ENCODE measurements at places on chromosomes 3 and 15.
A peak's percentile ranks its signal among the peaks of the same experiment; 100 is the strongest.

DNA sequence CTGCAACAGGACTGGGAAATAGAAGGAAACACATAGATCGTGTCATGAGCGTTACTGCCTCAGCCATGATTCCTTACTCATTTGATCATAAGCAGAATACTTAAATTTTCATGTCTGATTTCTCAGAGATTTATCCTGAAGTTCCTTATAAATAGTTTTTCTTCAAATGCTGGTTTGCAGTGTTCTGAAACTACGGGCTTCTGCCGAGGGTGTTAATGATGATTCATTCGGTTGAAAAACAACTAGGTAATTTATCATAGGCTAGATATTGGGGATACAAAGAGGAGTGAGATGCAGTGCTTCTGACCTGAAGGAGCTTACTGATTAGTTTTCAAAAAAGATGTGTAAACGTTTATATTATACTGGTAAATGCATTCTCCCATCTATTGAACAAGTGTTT, 428.9 kb downstream of the NLGN1 start:
- DNase-seq: no peak

DNA sequence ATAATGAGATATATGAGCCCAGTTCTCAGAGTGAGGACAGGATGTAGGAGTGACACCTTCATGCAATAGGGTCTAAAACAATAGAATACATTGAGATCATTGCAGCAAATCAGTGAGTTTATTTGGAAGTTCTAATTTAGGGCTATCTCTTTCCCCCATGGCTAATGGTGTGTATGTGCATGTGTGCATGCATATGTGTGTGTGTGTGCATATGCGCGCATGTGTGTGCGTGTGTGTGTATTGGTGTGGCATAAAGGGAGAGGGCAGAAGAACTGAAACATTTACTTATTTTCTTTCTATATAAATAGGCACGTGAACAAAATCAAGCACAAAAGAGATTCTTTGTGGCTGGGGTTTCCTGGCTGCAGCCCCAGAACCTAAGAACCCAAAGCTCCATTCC, 115.7 kb upstream of the VEPH1 start:
- DNase-seq: no peak

- DNase-seq: no peak
Measured at GRCh38 chr3:184155644-184156521, 706 bp downstream of the DVL3 start.

- DNase-seq: no peak
Measured at GRCh38 chr3:88712552-88712951, 394.9 kb upstream of the EPHA3 start.

GRCh38 chr15:50653156-50653743, 33.3 kb downstream of the TRPM7 start:
- DNase-seq: no peak

GRCh38 chr15:101489599-101490407, at the start of gene PCSK6:
TSS of gene PCSK6 (minus strand) at chr15:101489707. CDS start at chr15:101489670, 37 bp downstream.
- DNase-seq: peak; percentile 27

GRCh38 chr3:155737844-155738460, 6.9 kb downstream of the PLCH1 start:
- no peak for DNase-seq

DNA sequence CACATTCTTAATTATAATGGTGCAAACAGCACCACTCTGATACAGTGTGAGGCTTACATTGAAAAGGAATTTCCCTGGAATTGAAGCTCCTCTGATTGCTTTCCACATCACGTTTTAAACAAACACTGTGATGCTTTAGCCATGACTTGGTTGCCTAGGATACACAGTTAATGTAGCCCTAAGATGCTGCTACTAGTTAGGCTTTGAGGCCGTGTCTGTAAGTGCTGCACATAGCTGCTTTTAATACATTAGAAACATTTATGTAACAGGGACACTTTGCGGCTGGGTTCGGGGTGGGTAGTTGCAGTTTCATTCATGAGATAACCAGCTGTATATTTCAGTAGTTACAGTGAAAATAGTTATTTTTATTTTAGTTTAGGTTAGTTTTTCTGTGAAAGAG, 334.7 kb downstream of the NLGN1 start:
- DNase-seq: no peak

DNA sequence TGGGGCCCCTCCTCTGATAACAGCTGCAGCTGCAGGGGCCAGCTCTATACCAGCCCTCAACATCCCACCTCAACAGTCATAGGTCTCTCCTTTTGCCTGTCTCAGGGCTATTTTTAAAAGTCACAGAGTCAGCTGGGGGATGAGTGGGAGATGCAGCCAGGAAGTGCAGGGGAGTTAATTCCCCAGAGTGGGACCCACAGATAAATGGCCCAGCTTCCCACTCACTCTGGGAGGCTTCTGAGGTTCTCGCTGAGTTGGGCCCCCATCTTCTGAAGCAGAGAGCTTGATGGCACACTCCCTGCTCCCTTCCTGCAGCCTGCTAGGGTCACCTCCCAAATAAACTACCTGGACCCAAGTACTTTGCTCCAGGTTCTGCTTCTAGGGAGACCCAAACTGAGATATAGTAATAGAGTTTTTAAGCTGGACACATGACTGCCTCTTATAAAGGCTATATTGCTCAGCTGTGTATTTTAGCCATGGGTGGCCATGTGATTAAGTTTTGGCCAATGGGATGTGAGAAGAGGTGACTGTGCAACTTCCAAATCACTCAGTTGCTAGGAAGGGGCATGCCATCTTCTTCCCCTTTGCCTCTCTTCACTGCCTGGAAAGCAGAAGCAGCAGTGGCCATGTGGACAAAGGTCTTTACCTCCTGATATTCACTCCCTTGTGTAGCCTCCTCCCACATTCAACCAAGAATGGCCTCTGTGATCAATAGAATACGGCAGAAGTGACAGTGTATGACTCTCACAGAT, 15.5 kb upstream of the VIPR1 start:
- DNase-seq: no peak

DNA sequence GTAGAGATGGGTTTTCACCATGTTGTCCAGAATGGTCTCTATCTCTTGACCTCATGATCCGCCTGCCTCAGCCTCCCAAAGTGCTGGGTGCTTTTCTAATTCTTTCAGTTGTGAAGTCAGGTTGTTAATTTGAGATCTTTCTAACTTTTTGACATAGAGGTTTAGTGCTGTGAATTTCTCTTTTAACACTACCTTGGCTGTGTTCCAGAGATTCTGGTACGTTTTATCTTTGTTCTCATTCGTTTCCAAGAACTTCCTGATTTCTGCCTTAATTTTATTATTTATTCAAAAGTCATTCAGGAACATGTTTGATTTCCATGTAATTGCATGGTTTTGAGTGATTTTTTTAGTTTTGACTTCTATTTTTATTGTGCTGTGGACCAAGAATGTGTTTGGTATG, 63.5 kb upstream of the CCDC54 start:
- DNase-seq: no peak

GRCh38 chr15:50057196-50057595, 61.8 kb downstream of the ATP8B4 start:
- DNase-seq: no peak

DNA sequence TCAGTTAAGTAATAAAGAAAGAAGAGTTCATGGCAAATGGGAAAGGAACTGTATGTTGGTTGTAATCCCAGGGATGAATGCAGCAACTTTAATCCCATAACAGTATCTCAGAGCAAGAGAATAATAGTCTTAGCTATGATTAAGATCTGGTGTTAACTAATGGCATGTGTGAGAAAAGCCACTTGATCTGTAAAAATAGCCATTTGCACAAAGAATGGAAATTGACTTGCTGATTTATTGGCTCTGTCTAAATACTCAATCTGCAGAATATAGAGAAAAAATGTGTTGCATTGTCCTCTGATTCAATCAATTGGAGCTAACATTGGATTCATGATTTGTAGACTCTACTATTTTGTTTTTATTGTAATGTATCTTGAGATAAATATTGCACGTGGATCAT, 987.0 kb downstream of the NSUN3 start:
- no peak for DNase-seq

- DNase-seq: no peak
Measured at GRCh38 chr15:96374499-96374898, 44.0 kb downstream of the NR2F2 start.

DNA sequence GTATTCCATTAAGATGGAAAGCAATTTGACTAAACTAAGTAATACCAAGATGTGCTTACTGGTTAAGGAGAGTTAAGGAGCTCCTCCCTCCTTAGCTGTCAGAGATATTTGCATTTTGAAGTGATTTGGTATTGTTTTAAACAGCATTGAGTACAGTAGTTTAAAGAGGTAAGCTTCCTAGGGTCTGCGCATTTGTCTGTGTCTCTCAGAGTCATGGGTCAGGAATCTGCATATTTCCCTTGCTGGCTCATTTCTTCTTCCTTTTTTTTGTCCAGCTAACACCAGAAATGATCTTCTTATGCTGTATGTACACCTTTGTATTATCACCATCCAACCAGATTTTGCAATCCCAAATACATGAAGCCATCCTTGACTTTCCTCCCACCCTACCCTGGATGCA, 163.0 kb upstream of the BFSP2 start:
- DNase-seq: no peak

GRCh38 chr3:117091676-117092075, 382.1 kb downstream of the TUSC7 start:
- DNase-seq: no peak

DNA sequence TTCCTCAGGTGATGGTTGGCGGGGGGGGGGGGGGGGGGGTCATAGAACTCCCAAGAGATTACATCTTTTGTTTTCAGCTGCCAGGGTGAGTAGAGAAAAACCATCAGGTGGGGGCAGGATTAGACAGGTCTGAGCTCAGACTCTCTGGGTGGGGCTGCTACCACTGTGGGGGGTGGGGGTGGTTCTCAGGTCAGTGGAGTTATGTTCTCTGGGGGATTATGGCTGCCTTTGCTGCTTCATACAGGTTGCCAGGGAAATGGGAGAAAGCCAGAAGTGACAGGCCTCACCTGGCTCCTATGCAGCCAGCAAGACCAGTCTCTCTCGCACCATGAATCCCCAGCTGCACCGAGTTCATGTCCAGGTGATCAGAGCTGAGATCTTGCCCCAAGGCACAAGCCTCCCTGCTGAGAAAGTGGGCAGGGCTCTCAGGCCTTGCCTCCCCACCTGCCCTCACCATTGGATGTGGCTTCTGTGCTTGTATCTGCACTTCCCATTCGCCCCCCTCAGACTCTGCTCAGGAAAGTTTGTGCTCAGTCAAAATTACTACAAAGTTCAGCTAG, 828.1 kb downstream of the MCTP2 start:
- no peak for DNase-seq

- no peak for DNase-seq
Measured at GRCh38 chr3:159432682-159433340, 555.8 kb upstream of the IL12A start.

- DNase-seq: no peak
Measured at GRCh38 chr3:45163481-45163880, 17.3 kb upstream of the CDCP1 start.

- peak; percentile 49 for DNase-seq
Measured at GRCh38 chr3:138118612-138119422, 3.4 kb upstream of the DZIP1L start.

DNA sequence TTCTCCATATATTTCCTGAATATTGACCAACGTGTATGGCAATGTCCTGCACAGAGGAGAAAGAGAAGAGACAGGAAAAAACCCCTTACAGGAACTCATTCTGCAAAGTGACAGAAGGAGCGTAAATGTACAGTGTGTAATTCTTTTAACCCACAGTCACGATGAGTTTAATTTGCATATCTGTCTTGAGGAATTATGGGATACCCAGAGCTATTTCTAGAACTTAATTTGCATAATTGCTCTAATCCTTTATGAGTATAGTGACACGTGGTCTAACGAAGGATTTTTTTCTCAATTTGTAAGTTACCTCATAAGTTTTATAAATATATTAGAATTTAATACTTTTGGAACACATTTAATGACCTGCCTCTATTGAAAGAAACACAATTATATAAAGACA, 9.8 kb downstream of the GPR27 start:
- no peak for DNase-seq

- DNase-seq: no peak
Measured at GRCh38 chr3:126056681-126057500, 27.0 kb downstream of the SLC41A3 start.

DNA sequence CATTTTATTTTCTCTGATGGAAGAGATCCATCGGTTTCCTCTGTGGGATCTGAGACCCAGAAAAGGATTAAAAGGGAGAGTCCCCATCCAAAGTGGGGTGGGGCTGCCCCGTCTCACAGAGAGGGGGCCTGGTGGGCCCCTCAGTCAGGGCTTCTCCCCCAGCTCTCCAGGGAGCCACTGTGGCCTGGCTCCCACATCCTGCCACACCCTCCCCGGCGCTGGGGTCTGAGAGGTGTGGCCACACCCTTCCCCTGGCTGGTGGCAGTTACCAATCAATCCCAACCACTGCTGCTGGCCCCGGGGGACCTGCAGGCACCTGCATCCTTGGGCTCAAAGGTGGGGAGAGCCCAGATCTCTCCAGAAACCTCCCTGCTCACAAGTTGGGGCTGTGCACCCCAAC, 161.8 kb upstream of the IQSEC1 start:
- DNase-seq: no peak

- DNase-seq: no peak
Measured at GRCh38 chr3:161770484-161771386, 274.1 kb downstream of the OTOL1 start.

DNA sequence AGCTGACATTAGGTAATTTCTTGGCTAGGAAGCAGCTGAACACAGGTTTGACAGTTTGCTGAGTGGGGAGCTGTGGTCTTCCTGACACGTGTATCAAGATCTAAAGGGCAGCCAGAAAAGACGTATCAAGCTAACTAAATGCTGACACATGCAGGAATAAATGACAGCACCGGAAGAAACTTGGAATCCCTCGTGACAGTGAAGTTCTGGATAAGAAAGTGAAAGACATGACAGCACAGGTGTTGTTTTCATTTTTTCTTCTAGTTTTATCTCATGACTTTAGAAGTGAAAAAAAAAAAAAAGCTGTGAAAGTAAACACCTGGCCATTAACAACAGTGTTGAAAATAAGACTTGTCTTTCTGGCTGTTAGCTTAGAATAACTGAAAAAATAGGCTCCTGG, 48.7 kb downstream of the FGF7 start:
- no peak for DNase-seq

DNA sequence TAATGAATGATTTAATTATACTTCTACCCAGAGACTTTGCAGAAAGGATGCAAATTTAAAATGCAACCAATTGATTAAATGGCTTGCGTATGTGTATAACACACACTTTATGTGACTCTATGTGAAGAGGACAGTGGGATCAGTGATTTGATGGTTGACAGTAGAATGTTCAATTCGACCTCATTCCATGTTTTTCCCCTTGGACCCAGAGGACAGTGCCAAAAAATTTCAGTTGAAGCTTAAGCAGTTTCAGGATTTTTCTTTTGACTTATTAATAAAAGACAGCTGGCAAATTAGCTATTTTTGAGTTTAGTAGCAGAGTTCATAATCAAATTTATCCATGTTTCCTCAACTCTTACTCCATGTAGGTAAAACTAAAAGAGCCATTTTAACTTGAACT, 742.4 kb upstream of the NR2F2 start:
- DNase-seq: no peak

- peak; percentile 30 for DNase-seq
Measured at GRCh38 chr3:197256836-197257444, 41.5 kb downstream of the DLG1 start.

- DNase-seq: no peak
Measured at GRCh38 chr3:143263852-143264513, 144.4 kb downstream of the CHST2 start.

GRCh38 chr3:64186667-64187064, 38.6 kb downstream of the PRICKLE2 start:
- DNase-seq: no peak
